NCI-H1105 treated with DMSO at 0.1 percent for 48 hours (cell line): ENCODE measurements at places on chromosomes 12 and 14.

DNA sequence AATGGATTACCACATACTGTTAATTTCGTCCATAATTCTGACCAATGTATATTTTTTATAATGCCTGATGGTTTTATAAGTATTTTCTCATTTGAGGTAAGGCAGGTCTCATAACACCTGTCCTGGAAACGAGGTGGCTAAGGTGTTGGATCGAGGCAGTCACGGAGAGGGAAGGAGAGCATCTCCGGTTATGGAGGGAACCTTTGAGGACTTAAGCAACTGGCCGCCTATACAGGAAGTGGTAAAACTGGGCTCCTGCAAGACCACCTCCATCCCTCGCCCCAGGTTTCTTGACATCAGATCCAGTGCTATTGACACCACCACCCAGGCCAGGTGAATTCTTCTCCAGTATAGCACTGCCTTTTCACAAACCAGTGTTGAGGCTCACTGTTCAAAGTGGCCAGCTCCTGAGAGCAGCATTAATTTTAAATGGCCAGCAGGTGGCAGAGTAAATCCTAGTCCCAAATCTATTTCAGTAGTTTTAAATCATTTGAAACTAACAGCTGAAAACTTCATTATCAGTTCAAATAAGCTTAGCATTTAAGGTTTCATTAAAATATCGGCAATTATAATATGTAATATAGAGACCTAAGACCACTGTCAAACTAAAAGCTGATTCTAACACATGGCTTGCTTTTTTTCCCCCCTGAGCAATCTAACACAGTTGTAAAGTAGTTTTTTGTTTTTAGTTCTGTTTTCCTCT, 100.8 kb downstream of the PPM1A start:
- peak; percentile 76 for DNase-seq

- DNase-seq = peak; percentile 85
Measured at GRCh38 chr14:102749393-102750305, 27.6 kb upstream of the TRAF3 start.

DNA sequence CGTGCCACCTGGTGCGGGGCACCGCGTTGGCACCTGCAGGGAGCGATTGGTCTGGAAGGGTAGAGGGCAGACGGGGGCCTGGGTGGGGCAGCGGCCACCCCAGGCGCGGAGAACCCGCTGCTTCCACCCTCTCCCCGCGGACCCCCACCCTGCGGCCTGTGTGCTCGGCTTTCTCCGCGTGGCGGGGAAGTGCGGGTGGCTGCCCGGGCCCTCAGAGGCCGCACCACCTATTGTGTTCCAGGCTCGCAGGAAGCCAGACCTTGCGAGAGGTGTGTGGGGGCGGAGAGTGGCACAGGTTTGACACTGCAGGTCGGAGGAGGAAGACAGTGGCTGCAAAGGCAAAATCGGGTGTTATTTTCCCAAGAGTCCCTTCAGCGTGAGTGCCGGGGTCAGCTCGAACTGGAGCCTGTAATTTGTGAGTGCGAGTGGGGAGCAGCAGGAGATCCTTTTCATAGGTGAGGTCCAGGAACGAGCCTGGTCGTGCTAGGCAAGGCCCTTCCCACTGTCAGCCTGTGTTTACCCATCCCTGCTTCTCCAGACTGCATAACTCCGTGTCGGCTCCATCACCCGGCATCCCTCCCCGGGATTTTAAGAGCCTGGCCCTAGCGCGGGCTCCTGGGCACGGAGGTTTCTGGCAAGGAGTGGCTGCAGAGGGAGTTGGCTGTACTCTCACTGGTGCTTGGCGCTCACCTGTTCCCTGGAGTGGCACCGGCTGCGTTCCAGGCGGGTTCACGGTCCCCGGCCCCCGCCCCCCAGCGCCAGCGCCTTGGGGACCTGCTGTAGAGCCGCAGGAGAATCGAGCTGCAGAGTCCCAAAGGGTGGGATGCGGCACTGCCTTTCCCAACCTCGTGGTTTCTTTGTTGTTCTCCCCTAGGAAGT, 935 bp downstream of the TBC1D30 start:
- peak; percentile 87 for DNase-seq

DNA sequence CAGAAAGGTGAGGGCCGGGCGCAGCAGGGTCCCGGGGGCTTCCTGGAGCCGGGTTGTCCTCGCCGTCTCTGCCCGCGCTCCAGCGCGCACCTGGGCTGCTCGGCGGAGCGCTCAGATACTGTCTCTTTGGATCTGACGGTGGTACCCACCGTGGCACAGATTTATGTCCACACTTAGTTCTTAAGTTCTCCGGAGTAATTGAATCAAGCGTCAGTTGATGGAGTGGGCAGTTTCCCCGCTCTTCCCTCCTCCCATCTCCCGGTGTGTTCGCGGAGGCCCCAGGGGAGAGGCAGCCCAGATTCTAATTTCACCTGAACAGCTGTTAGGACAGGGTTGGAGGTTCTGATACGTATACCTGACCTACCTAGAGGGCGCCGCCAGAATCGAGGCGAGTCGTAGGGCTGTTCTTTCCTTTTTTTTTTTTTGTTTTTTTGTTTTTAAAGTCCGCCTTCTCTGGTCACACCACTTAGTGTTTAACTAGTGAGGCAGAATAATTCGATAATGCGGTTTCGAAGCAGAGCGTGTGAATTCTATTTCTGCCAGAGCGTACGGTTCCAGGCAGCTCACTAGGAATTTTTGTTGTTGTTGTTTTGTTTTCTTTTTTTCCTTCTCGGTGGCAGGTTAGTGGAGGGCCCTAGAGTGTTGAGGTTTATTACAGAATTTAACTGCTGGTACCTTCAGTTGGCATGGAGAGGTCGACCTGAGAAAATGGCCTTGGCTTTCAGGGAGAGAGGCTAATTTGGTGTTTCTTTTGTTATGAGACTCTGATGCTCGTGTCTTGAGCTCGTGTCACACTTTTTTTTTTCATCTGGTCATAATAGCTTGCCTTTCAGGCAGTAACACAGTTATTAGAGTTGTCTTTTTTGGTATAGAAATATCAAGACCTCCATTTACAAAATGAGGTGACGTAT, 22.3 kb upstream of the GNS start:
- peak; percentile 71 for DNase-seq

DNA sequence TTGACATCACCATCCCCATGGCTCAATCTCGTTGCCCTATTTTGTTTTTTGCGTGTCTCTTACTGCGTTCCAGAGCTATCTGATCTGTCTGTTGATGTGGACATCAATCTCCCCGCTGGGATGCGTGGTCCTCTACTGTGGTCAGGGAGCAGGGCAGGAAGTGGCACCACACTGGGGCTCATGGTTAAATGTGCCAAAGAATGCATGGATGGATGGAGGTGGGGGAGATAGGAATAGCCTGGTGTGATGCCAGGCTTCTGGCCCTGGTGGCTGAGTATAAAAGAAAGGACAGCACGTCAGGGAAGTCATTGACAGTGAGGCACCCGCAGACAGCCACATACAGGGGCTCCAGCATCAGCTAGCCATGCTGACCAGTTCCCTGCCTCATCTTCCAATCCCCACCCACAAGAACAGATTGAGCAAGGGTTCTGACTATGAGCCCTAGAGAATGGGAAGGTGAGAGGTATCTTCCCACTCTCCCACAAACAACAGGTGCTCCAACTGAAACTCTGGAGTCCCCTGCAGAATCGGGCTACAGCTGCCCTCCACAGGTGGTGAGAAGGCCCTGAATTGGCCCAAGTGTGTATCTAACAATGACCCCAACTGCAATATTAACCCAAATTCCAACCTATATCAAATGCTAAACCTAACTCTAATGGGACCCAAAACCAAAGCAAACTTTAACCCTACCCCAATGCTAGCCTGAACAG, 2.7 kb upstream of the BEGAIN start:
- no peak for DNase-seq

DNA sequence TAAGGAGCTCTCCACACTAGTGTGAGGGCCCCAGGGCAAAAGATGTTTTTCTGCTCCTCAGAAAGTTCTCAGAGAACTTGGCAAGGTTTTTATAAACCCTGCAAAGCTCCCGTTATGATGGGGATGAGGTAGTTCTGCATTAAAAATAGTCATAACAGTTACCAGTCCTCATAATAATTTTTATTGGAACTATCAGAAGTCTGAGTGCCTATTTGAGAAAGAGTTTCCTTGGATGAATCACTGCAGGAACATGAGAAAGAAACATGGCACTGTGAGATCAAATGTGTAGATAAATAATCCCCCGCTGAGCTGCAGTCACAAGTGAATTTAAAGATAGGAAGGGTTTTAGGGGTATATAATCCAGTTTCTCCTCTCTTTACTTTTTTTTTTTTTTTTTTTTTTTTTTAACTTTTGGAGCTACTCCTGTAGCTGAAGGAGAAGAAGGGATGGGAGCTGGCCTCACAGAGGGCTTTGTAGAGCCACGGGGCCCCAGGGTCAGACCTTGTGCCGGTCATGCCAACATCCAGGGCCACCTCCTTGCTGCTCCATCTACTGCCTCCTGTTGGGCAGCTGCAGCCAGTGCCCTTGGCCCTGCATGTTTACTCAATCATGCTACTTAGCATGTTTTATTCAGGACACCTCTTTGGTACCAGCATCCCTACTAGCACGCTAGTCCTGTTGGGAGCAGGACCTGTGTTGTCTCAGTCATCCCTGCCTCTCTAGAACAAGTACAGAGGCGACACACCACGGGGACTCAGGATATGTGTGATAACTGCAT, 39.5 kb downstream of the EVL start:
- DNase-seq = no peak

DNA sequence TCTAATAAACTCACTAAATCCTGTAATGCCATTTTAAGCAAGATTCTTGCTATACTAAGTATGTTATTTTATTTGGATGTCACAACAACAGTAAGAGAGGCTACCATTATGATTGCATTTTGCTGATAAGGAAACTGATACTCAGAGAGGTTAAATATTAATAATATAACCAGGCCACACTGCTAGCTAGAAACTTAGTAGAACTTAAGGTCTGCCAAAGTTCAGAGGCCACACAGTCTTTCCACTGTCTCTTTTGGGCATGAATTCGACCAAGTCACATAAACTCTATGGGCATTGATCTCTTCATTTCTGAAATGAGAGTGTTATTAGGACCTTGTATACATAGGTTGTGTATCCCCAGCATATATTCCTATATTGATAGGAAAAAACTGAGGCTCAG, 147.9 kb downstream of the SYNE2 start:
- DNase-seq = no peak

- DNase-seq = peak; percentile 50
Measured at GRCh38 chr14:74302152-74302628, 544 bp downstream of the ABCD4 start.

DNA sequence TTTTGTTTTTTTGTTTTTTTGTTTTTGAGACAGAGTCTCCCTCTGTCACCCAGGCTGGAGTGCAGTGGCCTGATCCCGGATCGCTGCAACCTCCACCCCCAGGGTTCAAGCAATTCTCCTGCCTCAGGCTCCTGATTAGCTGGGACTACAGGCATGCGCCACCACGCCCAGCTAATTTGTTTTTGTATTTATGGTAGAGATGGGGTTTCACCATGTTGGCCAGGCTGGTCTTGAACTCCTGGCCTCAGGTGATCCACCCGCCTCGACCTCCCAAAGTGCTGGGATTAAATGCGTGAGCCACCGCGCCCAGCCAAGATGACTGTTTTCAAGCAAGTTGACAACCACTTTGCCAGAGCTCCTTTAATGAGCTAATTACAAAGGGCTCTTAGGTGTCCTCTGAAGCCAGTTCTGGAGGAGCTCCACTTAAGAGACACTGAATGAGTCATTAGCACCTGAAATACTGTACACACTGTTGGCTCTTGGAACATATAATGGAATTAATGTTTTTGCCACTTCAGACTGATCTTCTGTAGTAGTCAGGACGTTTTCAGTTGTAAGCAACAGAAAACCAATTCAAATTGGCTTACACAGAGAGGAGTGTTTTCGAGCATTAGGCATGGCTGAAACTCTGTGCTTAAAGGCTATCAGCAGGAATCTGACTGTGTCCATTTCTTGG, 55.4 kb upstream of the MED13L start:
- peak; percentile 29 for DNase-seq

- DNase-seq = peak; percentile 6
Measured at GRCh38 chr12:48814262-48815125, 3.8 kb upstream of the CACNB3 start.

GRCh38 chr12:108040947-108041346, 88.1 kb upstream of the WSCD2 start:
- no peak for DNase-seq

DNA sequence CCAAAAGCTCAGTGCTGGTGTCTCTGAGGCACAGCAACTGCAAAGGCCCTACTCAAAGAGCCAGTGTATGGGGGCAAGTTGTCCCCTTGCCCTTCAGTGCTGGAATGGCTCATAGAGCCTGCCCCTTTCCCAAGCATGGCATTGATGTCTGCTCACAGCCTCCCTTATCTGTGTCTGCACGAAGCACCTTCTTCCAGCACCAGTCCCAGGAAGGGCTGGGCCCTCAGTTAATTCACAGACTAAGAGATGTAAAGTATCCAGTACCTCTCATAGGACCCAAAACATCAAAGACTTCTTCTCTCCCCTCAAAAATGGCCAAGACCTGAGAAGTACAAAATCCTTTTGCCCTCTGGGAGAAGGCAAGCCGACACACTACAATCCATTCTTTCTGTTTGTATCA, 1.6 kb upstream of the CMAS start:
- no peak for DNase-seq

- no peak for DNase-seq
Measured at GRCh38 chr14:58746261-58746660, 108.5 kb downstream of the DACT1 start.

GRCh38 chr14:104804481-104805325, 3.8 kb downstream of the ZBTB42 start:
- no peak for DNase-seq

DNA sequence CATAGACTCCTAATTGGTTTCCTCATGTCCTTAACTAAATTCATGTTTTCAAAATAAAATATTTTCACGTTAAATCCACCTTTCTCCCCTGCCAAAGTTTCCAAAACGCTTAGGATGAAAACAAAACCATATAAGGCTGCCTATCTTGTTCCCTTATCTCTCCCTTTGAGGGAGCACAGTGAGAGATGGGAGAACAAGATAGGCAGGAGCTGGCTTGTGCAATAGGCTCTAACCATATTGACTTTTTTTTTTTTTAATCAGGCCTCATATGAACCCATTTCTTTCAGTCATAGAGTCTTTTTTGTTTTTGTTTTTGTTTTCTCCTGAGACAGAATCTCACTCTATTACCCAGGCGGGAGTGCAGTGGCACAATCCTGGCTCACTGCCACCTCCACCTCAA, 184.9 kb downstream of the NRXN3 start:
- DNase-seq = peak; percentile 9

GRCh38 chr12:28908646-28909045, 240.4 kb upstream of the FAR2 start:
- DNase-seq = no peak

DNA sequence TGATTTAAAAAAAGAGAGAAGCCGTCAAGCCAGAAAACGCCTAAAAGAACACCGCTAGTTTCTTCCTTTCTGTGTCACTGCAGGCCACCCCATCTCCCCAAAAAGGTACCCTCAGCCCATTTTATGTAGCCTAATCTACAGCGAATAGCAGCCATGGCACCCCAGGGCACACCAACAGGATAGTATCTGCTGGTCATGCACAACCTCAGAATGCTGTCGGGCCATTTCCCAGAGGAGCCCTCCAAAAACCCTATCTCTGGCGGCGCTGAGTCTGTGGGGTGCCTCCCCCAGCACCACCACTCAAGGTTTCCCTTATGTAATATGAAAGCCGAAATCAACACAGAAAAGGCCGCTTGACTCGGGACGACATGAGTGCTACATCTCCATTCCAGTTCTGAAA, 98.9 kb downstream of the BCL11B start:
- no peak for DNase-seq
